ENCODE measurements at places on chromosomes 5 and 9.

- no peak for DNase-seq
These were observed 86.8 kb upstream of the PRRC1 start for GRCh38 chr5:127430627-127431026.

- DNase-seq, result no peak
These were observed 107.7 kb downstream of the TENT4A start for GRCh38 chr5:6820851-6821479.

DNA sequence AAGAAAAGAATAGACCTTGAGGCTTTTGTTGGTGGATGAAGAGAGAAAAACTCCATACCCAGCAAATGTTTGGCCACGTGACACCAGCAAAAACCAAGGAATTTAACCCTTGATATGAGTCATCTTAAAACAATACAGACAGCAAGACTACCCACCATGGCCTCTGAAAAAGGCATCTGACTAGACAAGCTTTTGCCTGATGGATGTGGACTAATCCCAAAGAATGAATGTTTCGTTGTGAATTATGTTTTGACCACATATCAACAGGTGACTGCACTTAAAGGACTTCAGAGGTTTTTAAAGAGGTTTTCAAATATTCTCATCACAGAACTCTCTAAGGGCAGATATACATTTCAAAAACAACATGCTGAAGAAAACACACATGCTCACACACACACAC, 33.0 kb upstream of the SLC1A3 start:
- DNase-seq, result no peak

GRCh38 chr9:105331160-105331559, 86.7 kb downstream of the SLC44A1 start:
- DNase-seq, result no peak
